ENCODE measurements at places on chromosomes 12 and 14.

DNA sequence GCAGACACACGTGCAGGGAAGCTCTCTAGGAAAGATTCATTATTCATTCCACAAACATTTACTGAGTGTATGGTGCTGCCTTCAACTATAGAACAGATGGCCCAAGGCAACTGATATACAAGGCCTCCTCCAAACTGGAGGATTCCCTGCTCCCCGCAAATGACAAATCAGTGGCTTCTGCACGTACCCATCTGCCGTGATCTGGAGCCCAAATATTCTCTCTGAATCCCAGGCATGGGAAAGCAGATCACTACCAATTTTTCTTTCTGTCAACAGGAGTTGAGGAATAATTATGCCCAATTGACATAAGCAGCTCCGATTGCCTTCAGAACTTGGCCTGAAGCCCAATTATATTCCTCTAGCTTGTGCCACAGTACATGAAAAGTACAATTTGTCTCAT, 174.2 kb upstream of the CCDC196 start:
- no peak for DNase-seq

- DNase-seq: no peak
Measured at GRCh38 chr12:104387190-104387589, 69.6 kb upstream of the CHST11 start.

DNA sequence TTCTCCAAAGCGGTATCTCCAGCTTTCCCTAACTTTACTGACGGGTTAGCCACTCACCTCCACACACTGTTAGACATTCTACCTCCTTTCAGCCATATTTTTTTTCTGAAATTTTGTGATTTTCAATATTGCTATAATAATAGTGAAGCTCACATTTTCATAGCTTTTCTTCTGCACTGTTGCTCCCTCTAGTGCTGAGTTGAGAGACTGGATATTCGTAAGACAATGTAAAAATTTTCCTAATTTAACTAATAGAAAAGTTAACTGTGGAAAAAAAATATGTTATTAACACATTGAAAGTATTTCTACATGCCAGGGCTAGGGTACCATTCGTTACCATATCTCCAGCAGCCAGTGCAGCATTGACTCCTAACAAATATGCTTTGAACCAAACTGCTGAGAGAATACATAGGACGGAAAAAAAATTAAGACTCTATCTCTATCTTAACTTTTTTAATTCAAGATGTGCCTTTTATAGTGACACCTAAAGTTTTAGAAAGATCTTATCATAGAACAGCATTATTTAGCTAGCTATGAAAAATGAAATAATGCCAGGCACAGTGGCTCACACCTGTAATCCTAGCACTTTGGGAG, 48.7 kb upstream of the ABCC9 start:
- DNase-seq: no peak

GRCh38 chr12:89038831-89039512, 313.3 kb downstream of the DUSP6 start:
- DNase-seq: no peak

GRCh38 chr12:70553391-70553859, 83.8 kb downstream of the PTPRB start:
- DNase-seq: no peak

- DNase-seq: no peak
Measured at GRCh38 chr14:22007784-22008412, 334.3 kb upstream of the OR4E1 start.

DNA sequence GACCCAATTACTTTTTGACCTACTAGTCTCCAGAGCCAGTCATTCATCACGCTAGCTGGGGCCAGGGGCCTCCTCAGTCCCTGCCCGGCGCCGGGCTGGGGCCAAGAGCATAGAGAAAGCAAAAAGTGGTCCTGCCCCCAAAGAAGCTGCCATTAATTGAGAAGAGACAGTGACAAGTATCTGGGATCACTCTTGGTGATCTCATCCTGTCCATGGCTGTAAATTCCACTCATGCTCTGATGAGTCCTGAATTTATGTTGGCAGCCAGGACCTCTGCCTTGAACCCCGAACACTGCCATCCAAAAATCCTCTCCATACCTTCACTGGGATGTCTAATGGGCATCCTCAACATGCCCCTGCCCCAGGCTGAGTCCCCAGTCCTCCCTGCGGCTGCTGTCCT, 34.4 kb upstream of the DLK1 start:
- no peak for DNase-seq

GRCh38 chr12:47891356-47891755, 13.4 kb downstream of the VDR start:
- no peak for DNase-seq

- DNase-seq: no peak
Measured at GRCh38 chr14:98593361-98593761, 678.6 kb downstream of the BCL11B start.

- peak; percentile 29 for DNase-seq
Measured at GRCh38 chr12:52741375-52742195, 35.6 kb downstream of the KRT76 start.

Measured in stimulated activated CD4-positive, alpha-beta T cell treated with anti-CD3 and anti-CD28 coated beads, Interleukin-1b, Interleukin-23, amount 100 ng/mL, for 1 hour (primary cell).